ENCODE measurements at places on chromosomes 7 and 10.

- DNase-seq, result peak; percentile 97
Measured at GRCh38 chr7:73557108-73557396, 438 bp downstream of the BCL7B start.

DNA sequence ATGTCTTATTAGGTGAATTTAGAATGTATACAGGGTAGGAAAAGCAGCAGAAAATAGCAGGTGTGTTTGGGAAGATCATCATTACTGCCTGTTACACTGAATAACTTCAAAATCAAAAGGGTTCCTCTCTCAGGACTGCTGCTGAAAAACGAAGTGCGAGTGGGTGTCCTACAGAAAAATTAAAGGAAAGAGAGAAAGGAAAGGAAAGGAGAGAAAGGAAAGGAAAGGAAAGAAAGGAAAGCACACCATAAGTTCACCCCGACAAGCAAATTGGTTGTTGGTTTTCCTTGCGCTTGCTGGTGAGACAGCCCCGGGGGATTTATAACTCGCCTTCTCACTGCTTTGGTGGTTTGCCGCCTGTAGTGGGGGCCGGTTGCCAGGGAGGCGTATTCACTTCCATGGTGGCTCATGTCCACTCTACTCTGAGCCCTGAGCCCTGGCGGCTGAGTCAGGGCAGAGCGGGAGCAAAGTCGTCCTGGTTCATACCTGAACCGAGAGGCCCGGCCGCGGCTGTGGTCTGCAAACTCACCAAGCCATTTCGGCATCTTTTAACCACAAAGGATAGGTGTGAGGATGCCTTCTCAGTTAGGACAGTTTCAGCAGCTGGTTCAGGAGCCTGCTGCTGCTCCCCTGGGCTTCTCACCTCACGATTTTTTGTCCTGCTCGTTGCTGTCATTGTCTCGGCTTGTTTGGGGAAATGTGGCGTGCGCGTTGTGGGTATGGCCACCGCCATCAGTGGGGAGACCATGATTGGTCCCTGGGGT lies 26.1 kb downstream of the INPP5A start:
- DNase-seq, result no peak

- DNase-seq, result no peak
Measured at GRCh38 chr10:61283066-61283465, 170.1 kb downstream of the TMEM26 start.

DNA sequence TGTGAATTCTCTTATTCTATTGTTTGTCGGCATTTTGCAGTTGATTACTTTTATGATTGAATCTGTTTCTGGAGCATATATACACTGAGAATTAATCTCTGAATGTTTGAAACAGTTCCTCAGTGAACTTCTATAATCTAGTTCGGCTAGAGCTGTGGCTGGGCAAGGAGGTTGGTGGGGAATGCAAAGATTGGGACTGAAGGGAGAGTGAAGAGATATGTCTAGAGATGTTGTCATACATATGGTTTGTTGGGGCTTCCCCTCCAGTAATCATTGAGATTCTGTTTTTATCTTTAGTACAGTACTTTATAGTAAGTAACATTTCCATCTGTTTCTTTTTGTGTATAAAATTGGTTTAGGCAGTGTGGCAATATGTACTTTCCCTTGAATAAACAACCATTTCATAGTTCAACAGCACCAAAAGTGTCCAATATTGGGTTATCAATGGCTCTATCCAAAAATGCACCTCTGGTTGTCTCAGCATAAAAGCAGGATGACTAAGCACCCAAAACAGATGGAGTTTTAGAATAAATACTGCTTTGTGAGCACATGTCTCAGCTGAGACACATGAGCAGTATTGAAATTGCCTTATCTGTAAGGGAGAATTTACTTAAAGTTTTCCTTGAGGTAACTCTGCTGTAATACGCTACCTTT lies 36.7 kb downstream of the WAC start:
- no peak for DNase-seq

DNA sequence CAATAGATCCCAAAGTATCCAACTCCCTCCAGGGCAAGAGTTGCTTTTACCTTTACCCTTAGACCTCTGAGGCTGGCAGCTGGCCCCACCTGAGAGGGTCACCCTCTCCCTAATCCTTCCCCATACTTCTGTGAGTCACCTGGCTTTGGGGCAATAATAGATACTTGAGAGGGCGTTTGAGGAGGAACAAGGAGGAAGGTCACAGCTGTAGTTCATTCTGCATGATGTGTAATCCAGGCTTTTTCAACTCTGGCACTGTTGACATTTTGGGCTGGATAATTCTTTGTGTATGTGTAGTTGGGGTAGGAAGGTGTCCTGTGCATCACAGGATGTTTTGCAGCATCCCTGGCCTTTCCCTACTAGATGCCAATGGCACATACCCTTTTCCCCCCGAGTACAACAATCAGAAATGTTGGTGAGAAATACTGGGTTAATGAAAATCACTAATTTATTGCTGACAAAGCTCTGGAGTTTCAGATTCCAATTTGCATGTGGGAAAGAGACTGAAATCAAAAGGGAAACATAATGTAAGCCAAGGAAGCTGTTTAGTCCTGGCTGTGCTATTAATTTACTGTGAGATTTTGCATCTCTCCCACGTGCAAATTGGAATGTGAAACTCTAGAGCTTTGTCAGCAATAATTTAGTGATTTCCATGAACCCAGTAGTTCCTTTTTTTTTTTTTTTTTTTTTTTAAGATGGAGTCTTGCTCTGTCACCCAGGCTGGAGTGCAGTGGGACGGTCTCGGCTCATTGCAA lies 3.6 kb downstream of the BLVRA start:
- no peak for DNase-seq

GRCh38 chr7:89002981-89003956 lies 207.7 kb upstream of the TEX47 start:
- no peak for DNase-seq

DNA sequence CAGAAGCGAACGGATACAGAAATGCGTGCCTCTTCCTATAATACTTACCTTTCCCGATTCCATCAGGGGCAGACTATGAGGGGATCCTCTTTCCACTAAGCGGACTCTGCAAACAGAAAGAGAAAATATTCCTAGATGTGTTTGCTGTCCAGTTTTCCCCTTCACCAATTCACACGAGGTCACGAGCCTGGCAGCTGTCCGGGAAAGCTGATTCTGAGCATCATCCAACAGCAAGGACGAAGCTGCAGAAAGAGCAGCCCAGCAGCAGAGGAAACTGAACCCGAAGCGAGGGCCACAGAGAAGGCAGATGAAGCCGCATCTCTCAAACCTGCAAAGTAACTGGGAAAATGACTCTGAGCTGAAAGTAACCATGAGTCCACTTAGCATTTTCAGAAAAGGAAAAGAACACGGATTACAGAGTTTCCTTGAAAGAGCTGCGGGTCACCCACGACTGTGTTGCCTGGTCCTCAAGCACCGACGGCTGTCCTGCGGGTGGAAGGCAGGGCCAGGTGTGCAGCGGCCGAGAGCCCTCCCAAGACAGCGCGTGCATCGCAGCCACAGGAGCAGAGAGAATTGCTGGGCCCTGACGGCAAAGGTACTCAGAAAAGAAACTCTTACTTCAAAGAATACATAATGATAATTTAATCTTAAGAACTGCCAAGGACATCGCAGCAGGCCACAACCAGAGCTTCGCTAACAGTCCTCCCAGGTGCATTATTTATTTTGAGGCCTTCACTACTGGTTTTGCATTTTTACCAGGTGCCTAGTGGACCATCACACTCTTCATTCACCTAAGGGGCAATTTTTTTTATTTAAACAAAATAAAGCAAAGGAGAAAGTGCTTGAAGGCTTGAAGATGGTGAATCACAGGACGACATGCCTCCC lies 153.3 kb downstream of the ZMYND11 start:
- no peak for DNase-seq

DNA sequence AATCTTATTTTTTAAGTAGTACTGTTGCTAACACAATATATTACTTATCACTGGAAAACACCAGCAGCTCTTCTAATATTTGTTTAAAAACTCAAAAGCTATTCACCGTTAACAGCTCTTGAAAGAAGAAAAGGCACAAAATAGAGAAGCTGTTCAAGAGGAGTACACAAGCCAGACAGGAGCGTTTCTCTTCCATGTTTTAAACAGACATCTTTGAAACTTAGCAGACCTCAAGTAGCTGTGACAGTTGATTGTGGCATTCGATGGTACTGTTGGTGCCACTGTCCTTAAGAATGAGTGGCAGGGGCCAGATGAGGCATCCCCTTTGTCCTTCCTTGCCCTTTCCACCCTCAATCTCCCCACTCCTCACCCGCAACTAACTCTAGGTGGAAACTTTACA lies 81.6 kb upstream of the PRR15 start:
- DNase-seq, result no peak

GRCh38 chr7:26574476-26574875 lies 282.8 kb downstream of the SNX10 start:
- no peak for DNase-seq

- no peak for DNase-seq
Measured at GRCh38 chr10:104144931-104145330, 23.0 kb downstream of the SFR1 start.

- DNase-seq, result no peak
Measured at GRCh38 chr10:86212391-86212700, 154.2 kb downstream of the GRID1 start.

DNA sequence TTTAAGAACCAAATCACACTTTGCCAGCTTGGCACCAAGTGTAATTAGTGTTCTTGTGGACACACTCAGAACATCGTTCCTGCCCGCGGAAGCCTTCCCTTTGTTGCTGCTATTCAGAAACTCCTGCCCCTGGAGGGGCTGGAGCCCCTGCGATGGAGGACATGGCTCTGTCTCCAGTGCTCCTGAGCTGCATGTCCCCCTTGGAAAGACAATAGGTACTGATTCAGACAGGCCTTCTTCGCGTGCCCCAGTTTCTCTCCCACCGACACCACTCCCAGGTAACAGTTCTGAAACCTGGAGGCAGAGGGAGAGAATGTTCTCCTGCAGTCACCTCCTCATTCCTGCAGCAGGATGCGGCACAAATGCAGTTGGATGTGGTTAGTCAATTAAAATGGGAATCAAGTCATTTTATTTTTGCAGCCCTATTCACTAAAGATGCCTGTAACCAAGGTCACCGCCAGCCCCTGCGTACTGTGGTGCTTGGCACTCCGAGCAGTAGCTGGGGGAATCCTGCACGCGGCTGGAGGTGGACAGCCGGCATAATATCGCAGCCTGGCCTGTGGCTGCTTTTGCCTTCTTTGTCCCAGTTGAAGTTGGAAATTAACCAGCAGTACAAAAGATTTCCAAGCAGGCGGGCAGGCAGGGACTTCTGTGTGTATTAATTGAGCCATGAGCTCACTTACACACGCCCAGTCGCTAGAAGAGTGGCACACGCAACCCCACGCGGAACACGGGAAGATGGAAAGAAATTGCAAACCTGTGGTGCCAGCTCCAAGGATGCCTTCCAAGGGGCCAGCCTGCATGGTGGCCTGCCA lies 205.7 kb downstream of the EBF3 start:
- no peak for DNase-seq

DNA sequence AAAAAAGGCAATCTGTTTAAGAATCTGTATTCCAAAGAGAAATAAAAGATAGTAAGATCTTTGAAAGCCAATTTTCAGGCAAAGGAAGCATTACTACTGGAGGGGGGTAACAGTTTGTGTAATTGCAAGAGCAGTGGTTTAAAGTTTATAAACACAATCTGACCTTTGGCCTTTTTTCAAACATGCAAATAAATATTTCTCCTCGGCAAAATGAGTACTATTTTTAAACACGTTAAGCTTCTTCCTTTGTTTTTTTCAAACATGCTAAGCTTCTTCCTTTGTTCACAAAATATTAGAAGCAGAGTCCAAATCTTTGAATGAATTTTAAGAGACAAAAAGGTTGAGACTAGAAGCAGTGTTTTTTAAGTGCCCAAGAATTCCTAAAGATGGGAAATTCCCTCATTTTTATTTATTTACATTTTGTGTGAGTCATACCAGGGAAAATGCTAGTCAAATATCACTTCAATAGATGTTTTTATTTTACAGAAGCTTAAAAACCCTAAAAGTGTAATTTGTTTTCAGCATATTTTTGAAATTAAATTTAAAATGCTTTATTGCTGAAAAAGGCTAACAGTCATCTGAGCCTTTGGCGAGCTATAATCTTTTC lies 229.3 kb downstream of the GPR37 start:
- DNase-seq, result no peak

DNA sequence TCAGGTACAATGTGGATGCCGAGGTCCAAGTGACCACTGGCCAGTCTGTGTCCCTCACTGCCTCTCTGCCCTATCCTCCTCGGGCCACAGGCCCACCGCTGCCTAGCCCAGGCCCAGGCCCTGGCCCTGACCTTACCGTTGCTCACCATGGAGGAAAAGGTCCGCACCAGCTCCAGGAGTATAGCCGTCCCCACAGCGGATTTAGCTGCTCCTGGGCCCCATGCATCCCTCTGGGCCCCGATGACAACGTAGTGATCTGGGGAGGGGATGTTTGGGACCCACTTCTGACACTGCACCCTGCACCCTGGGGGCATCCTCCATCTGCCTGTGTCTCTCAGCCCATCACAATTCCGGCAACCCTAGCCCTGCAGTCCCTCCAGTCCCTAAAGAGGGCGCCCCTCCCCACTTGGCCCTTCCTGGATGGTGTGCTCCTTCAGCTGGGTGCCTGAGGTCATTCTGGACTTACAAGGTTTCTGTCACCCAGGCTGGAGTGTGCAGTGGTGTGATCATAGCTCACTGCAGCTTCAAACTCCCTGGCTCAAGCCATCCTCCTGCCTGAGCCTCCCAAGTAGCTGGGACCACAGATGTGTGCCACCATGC lies 12.1 kb downstream of the TFR2 start:
- no peak for DNase-seq

DNA sequence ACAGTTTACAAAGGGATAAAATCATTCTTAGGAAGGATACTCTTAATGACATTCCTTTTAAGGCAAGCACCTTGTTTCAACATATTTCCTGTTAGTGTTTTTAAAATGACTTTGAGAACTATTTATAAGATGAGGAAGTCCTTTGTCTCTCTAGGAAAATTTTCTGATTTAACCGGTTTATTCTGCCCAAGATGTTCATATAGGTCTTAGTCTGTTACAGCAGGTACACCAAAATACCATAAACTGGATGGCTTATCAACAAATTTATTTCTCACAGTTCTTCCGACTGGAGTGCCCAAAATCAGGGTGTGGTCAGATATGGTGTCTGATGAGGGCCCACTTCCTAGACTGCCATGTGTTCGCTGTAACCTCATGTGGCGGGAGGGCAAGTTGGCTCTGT lies 77.9 kb downstream of the GSAP start:
- DNase-seq, result no peak

DNA sequence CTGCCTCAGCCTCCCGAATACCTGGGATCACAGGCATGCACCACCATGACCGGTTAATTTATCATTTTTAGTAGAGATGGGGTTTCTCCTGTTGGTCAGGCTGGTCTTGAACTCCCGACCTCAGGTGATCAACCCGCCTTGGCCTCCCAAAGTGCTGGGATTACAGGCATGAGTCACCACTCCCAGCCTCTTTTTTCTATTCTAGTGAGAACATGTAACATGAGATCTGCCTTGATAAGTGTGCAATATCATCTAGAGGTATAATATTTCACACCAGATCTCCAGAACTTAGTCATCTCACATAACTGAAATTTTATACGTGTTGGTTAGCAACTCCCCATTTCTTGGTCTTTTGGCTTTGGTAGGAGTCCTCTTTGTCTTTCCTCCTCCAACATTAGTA lies 656.9 kb downstream of the CNTNAP2 start:
- no peak for DNase-seq
